ENCODE measurements at places on chromosomes 5 and 9.
A peak's percentile ranks its signal among the peaks of the same experiment; 100 is the strongest.

- no peak for DNase-seq
Observed at GRCh38 chr5:159680095-159680494, 236.2 kb upstream of the ADRA1B start.

- no peak for DNase-seq
Observed at GRCh38 chr9:136711751-136712689, at the start of gene DIPK1B. DIPK1B (plus strand) TSS chr9:136712572; CDS start chr9:136712666, 94 bp downstream.

DNA sequence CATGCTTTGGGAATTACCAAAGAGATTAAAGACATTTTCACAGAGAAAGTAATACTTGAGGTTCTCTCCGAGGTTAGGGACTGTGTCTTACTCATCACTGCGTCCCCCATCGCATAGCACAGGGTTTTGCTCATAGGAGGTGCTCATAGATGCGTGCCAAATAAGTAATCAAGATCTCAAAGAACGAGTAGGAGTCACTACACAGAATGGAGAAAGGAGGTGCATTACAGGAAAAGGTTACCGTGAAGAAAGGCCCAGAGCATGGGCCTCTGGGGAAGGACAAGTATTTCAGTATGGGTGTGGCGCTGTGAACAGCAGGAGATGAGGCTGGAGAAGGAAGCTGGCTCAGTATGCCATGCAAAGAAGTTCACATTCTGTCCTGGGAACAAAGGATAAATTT, 182.4 kb downstream of the ACTL7B start:
- DNase-seq = no peak

DNA sequence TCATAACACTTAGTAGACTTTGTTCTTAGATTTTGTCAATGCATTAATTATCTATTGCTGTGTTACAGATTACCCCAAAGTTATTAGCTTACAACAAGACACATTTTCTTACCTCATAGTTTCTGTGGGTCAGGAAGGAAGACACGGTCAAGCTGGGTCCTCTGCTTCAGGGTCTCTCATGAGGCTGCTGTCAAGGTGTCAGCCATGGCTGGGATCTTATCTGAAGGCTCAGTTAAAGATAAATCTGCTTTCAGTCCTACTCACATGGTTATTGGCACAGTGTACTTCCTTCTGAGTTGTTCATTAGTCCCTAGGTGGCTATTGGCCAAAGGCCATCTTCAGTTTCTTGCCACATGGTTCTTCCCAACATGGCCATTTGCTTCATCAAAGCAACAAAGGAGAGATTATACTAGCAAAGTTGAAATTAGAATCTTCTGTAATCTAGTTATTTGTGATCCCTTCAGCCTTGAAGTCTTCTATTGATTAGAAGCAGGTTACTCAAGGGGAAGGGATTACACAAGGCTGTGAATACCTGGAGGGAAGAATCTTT, 25.2 kb downstream of the TDRD7 start:
- DNase-seq = no peak

- DNase-seq = no peak
Observed at GRCh38 chr5:179786861-179787260, 6.9 kb upstream of the LTC4S start.

GRCh38 chr9:89529243-89530035, 31.5 kb upstream of the SEMA4D start:
- no peak for DNase-seq

DNA sequence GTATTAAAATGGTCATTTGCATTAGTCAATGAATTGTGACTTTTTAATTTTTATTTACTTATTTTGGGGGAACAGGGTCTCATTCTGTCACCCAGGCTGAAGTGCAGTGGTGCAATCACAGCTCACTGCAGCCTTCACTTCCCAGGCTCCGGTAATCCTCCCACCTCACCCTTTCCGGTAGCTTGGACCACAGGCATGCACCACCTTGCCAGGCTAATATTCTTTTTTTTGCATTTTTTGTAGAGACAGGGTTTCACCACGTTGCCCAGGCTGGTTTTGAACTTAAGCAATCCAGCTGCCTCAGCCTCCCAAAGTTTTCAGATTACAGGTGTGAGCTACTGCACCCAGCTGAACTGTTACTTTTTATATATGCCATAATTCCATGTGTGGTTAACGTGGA, 143.4 kb downstream of the FBXL17 start:
- DNase-seq = no peak

- no peak for DNase-seq
Observed at GRCh38 chr5:18483451-18483850, 849.2 kb downstream of the TAF11L14 start.

GRCh38 chr5:109691996-109692395, 2.3 kb downstream of the MAN2A1 start:
- no peak for DNase-seq

DNA sequence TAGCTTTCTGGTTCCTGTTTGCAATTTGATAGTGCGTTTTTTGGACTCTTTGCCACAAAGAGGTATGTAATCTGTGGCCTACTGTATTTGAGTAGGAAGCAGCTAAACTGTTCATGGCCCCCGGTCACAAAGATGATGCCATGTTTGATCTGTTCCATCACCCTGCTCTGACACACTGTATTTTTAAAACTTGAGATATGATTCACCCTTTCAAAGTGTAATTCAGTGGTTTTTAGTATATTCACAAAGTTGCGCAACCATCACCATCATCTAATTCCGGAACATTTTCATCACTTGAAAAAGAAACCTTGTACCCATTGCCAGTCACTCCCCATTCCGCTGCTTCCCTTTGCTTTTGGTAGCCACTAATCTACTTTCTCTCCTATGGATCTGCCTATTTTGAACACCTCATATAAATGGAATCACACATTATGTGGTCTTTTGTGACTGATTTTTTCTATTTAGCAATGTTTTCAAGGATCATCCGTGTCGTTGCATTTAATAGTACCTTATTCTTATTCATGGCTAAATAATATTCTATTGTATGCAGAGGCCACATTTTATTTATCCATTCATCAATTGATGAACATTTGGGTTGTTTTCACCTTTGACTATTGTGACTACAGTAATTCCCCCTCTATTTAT, 141.6 kb downstream of the NR3C1 start:
- DNase-seq = no peak

- DNase-seq = no peak
Observed at GRCh38 chr9:91942201-91942600, 7.8 kb downstream of the ROR2 start.

GRCh38 chr5:33857037-33857436, 34.8 kb downstream of the ADAMTS12 start:
- no peak for DNase-seq

DNA sequence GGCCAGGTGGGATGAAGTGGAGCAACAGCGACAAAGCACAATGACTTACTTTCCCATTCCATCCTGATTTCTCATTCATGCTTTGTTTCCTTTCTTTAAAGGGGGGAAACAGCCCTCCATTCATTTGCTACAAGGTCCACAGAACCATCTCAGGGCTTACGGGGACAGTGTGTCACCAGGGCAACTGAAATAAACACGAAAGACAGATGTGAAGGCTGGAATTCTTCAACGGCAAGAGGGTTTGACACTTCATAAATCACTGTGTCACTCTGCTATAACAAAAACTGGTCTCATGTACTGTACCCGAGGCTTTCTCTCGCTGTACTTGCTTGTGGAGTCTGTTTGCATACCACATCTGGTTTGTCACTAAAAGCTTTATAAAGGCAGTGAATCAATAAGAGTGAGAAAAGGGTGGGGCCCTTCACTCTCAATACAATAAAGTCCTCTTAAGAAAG, 150.8 kb downstream of the EFNA5 start:
- DNase-seq = no peak

DNA sequence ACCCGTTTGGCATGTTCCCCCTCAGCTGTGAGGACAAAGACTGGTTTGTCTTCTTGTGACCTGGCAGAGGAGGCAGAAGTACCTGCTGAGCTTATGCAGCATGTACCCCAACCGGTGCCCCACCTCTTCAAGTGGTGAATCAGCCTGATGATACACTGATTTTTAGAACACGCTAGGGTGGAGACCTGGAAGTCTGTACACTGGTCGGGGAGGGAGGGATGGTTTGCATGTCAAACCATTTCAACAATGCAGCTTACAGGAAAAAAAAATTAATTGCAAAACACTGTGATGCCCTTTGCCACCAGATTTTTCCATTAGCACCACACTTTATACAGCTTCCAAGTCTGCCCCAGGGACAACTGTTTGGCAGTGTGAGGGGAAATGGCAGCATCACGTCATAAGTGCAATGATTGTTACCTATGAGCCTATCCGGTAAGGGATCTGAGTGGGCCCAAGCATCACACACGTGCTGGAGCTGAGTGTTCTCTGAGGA, 155.1 kb upstream of the DMRT1 start:
- no peak for DNase-seq

- no peak for DNase-seq
Observed at GRCh38 chr5:62326302-62326701, 20.3 kb downstream of the KIF2A start.

DNA sequence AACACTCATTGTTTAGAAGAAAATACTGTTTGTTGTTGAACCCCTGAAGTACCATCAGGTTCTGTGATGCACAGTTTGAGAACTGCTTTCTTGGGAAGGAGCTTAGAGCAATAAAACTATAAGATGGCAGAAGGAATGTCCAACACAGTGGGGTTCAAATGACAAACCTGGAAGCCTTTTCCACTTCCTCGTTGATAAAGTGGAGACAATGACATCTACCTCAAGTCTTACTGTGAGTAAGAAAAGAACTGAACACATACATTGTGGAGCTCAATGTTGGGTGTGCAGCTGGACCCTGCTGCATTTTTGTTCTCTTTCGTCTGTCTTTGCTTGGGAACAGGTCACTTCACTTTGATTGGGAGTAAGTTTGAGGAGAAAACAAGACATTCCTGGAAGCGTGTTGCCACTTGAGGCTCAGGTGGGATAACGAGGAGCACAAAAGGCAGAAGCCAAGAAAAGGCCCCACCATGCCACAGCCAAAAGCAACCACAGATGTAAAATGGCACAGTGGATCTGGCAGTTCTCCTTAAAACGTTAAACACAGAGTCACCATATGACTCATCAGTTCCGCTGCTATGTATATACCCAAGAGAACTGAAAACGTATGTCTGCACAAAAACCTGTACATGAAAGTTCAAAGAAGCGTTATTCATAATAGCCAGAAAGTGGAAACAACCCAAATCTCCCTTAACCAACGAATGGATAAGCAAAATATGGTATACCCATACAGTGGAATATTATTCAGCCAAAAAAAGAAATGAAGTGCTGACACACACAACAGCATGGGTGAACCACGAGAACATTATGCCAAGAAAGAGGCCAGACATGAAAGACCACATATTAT, 42.9 kb upstream of the SUB1 start:
- DNase-seq = no peak

GRCh38 chr5:33937707-33938506, 1.7 kb downstream of the RXFP3 start:
- no peak for DNase-seq

GRCh38 chr9:78261403-78262001, 25.6 kb downstream of the CEP78 start:
- DNase-seq = no peak

GRCh38 chr9:116072046-116072445, 81.5 kb upstream of the PAPPA start:
- DNase-seq = no peak

- DNase-seq = no peak
Observed at GRCh38 chr9:104227108-104227507, 133.0 kb downstream of the SMC2 start.

GRCh38 chr9:35856206-35856605, 14.0 kb downstream of the OR13J1 start:
- no peak for DNase-seq

GRCh38 chr9:110109333-110110092, 98.4 kb downstream of the C9orf152 start:
- DNase-seq = no peak

GRCh38 chr9:137049544-137050449, 3.8 kb upstream of the NPDC1 start:
- DNase-seq = no peak

DNA sequence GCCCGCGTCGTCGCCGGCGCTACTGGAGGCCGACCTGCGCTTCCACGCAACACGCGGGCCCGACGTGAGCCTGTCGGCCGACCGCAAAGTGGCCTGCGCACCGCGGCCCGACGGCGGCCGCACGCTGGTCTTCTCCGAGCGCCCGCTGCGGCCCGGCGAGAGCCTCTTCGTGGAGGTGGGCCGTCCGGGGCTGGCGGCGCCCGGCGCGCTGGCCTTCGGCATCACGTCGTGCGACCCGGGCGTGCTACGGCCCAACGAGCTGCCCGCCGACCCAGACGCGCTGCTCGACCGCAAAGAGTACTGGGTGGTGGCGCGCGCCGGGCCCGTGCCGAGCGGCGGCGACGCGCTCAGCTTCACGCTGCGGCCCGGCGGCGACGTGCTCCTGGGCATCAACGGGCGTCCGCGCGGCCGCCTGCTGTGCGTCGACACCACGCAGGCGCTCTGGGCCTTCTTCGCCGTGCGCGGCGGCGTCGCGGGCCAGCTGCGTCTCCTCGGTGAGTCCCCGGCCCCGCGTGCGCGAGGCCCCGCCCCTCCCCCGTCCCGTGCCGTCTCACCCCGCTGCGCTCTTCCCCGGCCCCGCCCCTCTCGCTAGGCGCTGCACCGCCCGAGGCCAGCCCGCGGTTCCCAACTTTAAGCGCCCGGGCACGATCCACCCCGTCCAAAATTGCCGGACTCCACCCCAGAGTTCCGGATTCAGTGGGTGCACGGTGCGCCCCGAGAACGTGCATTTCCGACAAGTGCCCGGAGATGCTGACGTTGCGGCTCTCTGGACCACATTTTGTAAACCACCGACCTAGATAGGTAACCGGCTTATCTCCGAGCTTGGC, 42.8 kb downstream of the NEURL1B start:
- peak; percentile 48 for DNase-seq

DNA sequence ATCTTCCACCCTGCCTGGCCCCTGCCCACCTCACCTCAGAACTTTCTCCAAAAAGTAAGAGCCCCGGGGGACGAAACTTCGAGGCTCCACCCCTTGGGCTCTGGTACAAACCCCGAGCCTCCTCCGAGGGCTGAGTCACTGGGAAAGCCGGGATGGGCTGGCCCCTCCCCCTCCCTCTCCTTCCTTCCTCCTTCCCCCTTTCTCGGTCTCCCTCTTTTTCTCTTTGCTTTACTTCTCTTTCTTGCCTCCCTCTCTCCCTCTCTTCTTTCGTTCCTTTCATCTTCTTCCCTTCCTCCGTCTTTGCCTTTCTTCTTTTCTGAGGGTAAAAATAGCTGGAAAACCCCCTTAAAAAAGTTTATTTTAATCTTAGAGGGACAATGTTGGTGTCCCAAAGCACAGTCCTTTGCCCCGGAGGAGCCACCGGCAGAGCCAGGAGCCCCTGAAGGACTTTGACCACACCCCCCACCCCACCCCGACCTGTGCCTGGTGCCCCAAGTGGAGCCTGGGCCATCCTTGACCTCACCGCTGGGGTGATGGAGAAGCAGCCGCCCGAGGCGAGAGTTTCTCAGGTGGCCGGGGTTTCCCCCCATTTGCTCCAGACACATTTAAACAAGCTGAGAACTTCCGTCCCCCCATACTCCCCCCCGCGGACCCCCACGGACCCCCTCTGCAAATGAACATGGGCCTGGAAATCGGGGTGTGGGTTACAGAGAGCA, 5.7 kb upstream of the NOTCH1 start:
- DNase-seq = no peak

DNA sequence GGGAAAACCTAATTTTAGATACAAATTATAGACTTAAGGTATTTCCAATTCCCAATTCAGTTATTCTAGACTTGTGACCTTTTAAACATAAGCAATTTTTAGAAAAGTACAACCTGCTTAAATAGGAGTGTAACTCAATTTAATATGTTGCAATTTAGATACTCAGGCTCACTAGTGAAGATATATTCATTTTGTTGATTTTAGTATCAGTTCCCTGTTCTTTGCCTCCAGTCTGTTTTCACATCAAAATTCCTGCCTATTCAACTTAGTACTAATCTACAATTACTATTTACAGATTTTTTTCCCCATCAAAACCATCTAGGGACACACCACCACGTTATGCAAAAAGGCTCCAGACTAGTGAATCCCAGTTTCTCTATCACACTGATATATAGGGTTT, 30.4 kb downstream of the PWWP2A start:
- no peak for DNase-seq
